ENCODE measurements at places on chromosomes 12 and 14.
A peak's percentile ranks its signal among the peaks of the same experiment; 100 is the strongest.

DNA sequence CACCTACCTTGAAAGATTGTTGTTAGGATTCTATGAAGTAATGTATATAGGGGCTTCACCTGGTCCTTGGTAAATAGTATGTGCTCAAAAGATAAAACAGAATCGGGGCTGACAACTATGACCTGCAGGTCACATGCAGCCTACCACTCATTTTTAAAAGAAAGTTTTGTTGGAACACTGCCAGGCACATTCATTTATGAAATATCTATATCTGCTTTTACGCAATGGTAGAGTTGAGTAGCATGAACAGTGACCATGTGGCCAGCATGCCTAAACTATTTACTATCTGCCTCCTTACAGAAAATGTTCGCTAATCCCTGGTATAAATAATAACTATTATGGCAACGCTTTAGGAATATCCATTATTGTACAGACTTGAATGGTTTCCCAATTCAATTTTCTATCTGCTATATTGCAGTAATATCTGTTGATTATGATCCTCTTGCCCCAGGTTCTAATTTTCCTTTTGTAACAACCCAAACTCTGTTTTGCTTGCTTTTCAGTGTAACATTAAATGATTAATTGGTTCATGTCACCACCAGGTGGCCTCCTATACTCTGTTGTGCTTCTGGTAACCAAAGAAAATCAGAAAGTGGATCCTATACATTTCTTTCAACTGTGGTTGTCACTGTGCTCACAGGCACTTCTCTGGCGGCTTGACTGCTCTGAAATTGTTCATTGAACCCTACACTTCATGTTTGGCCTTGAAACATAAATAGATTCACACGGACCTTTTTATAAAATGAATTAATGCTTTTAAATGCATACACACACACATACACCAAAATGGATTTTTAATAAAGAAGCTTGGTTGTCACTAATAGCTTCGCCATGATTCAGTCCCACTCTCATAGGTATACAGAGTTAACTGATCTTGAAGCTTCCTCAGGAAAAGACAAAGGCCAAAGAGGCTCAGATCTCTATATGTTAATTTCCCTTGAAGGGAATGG, 227.7 kb upstream of the NPAS3 start:
- DNase-seq, result peak; percentile 4

GRCh38 chr14:104432611-104433231, 146.8 kb upstream of the C14orf180 start:
- DNase-seq, result no peak

DNA sequence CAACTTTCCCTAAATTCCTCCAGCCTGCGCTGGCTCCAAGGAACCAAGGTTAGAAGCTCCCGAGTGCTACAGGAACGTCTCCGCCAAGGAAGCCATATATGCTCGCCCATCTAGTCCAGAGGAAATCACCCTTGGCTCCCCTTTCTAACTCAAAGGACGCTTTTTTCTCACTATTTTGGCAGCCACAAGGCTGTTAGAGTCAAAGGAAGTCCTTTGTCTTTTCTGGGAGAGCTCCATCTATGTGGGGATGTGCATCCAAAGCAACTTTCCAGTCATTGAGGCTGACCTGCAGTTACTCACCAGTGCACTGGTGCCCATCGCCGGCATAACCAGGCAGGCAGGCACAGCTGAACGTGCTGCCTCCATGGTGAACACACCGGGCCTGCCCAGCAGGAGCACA, 37.6 kb downstream of the RTRAF start:
- DNase-seq, result no peak

GRCh38 chr12:47028981-47029708, 50.3 kb upstream of the PCED1B start:
- DNase-seq, result no peak

DNA sequence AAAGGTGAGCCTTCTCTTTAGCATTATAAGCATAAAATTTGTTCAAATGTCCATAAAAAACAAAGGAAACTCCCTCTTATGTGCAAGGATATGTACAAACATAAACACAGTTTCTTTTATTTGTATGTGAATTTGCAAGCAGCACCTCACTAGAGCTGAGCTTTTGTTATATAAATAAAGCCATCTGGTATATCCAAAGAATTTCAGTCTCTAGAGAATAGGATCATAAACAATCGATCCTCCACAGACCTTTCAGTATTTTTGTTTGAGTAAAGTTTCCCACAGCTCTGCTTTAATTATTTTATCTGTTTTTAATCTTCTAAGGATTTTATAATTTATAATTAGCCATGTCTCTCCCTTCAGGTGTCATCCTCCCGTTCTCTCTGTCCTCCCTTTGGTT, 89.2 kb downstream of the OTOGL start:
- no peak for DNase-seq

GRCh38 chr12:127162307-127162706, 1104.7 kb upstream of the TMEM132C start:
- DNase-seq, result no peak

- DNase-seq, result no peak
These were observed 124.0 kb downstream of the SPTSSA start for GRCh38 chr14:34338056-34338455.

DNA sequence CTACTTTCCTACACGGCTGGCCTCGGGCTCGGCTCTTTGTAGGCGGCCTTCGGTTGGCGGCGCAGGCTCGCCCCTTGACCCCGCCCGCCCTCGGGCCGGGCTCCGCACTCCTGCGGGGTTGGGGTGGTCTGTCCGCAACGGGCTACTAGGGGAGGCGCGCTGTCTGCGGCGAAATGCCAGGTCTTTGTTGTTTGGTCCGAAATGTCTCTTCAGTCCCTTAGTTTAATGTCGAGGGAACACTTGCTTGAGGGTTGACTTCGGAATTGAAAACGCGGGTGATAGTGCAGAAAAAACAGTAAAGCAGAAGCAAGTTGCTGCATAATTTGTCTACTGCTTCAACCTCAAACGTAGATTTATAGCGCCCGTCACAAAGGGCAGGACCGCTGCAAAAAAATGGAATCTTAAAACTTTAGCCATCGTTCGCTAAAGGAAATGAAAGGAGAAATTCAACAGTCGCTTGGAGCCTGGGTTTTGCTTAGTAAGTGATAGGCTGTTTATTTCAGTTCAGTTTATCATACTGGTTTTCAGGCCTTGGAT, 390 bp downstream of the JKAMP start:
- peak; percentile 82 for DNase-seq

Data from KG1 (cell line).